ENCODE measurements at places on chromosomes 7 and 10. TPM values are rescaled to one million over a fixed set of nuclear protein-coding genes. Genes with fewer than 3 reads are reported as not detected.

The DGKI gene
- 0.14 TPM for polyA plus RNA-seq

GRCh38 chr10:1299041-1299726 lies 243.0 kb downstream of the WDR37 start:
- peak; percentile 16 for DNase-seq

The NEURL1 gene
- 3.0 TPM for polyA plus RNA-seq

DNA sequence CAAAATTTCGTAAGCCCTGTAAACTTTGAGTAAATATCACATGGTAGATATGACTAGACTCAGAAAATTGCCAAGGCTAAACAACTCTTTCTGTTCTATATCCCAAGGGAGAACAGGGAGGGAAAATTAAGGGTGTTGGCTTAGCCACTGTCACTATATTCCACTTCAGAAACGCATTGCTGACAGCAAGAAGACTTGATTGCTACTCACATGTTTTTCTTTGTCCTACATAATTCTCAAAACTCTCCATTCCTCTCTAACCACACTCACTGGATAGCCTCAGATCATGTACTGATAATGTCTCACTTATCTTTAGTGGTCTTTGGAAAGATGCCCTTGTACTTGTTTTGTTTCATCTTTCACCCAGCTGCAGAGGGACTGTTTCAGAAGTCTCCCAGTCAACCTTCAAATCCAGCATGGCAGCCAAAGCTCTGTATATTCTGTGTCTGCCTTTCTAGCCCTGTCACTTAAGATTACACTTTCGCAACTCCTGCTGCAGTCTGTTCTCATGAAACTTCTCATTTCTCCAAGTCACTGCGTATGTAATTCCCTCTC lies 582.4 kb upstream of the FZD8 start:
- no peak for DNase-seq

DNA sequence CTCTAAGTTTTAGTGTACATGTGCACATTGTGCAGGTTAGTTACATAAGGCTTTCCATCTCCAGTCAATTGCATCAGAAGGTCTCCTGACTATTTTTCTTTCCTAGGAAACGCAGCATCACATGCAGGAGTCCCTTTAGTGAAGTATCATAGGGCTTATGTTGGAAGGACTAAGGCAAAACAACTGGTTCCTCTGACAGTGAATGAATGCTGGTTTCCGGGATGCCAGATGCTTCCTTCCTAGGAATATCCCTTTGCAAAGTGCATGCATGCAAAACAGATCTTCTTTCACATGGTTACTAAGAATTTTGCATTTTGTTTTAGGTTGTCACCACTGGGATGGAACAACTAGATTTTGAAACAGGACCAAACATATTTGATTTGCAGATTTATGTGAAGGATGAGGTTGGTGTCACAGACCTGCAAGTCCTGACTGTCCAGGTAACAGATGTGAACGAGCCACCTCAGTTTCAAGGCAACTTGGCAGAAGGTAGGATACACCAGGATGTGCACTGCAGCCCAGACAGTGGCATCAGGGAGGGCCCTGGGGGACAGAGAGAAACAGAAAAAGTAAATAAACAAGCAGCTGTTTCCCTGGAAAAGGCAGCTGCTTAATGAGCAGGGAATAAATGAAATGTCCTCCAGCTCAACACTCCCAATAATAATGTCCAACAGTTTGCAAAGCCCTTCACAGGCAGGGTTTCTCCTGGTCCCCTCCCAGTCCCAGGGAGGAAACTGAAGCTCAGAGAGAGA lies 17.8 kb downstream of the CDHR3 start:
- DNase-seq = no peak

The CLRN3 gene
- 0.23 TPM for polyA plus RNA-seq

The ITPRID1 gene
- polyA plus RNA-seq = 0.02 TPM

- DNase-seq = no peak
Observed at GRCh38 chr7:88344956-88345832, 38.5 kb upstream of the STEAP4 start.

GRCh38 chr7:48312151-48312550 lies 140.9 kb downstream of the ABCA13 start:
- no peak for DNase-seq

DNA sequence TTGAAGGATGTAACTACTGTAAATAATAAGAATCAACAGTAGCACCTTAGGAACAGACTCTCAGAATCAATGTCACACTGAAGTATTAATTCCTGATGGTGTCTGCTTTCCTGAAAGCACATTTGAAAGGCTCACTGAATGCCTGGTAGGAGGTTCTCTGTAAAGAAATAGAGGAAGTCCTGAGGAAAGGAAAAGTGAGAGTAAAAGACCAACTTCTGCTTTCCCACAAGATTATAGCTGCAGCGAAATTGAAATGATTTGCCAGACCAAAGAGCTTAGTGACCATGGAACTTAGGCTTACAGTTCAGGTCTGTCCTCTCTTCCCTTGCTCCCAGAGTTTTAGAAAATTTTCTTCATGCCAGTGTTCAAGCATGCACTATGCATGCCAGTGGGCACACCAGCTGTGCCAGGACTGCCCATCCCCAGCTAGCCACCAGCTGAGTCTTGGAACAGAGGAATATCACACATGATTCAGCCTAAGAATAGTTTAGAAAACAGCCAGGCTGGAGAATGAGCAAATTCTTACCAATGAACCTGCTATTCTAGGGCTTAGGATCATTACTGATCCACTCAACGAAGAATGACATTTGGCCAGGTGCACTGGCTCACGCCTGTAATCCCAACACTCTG lies 123.2 kb downstream of the HERPUD2 start:
- DNase-seq = no peak

The CUBN gene
- 1.8 TPM for polyA plus RNA-seq

The GIMAP4 gene
- 40.9 TPM for polyA plus RNA-seq

Measured in thymus (tissue), 14 donors.